ENCODE measurements at places on chromosomes 7 and 10.

DNA sequence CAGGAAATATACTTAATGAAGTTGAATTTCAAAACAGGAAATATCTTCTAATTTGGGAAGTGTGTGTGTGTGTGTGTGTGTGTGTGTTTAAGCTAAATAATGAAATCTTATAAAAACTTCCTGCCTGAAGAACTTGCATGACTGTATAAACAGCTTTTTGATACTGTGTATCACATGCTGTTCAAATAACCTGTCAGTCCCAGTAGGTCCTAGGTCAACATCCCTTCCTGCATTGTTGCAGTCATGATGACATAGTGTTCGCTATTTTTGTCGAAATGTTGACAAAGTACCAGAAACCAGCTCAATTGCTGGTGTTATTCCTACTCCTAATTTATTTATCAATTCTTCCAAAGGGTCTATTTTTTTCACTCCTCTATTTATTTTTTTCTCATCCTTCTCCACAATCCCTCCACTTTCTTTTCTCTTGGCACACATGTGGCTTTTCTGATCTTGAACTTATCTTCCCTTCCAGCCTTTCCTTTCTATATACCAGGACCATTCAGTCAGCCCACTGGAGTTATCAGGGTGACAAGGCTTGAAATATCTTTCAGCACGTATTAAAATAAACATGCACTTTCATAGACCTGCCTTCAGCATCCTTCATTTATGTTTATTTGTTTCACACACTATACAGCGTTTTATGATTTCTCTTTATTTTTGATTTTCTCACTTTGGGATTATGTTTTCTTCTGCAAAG lies 115.8 kb downstream of the PLXDC2 start:
- no peak for DNase-seq

DNA sequence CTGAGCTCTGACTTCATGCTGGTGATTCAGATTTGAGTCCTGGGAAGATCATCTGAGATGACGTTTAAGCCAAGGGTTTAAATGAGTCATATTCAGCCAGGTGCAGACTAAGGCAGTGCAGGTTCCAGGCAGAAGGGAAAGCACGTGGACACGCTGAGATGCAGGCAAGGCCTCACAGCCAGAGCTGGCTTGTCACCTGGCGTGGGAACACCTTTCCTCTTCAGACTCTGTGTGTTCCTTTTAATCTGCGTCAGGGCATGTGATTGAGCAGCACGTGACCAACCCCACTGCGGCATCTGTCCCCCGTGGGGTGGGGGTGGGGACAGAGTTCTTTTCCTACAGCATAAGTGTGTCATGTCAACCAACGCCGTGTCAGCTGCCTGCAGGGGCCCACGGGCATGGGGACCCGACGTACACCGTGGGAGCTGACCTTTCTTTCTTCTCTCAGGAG lies 10.7 kb upstream of the IDI2 start:
- no peak for DNase-seq

- DNase-seq: no peak
Observed at GRCh38 chr7:30893357-30893756, 18.3 kb upstream of the AQP1 start.

DNA sequence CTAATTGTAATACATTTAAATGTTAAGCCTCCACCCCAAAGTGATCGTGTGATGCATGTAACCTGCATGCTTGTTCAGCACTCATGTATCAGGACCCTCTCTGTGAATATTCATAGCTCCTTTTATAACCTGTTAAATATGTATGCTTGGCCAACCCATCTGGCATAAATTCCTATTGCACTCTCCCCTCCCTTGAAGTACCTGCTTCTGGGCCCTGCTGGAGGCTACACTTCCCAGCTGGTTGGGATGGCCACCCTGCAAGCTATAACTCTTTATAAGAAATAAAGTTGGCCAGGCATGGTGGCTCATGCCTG lies 149.7 kb downstream of the SH2D4B start:
- DNase-seq: no peak

- DNase-seq: no peak
Observed at GRCh38 chr7:110521357-110521911, 569.5 kb upstream of the LRRN3 start.

GRCh38 chr10:35399414-35400009 lies 63.2 kb downstream of the CCNY start:
- no peak for DNase-seq

DNA sequence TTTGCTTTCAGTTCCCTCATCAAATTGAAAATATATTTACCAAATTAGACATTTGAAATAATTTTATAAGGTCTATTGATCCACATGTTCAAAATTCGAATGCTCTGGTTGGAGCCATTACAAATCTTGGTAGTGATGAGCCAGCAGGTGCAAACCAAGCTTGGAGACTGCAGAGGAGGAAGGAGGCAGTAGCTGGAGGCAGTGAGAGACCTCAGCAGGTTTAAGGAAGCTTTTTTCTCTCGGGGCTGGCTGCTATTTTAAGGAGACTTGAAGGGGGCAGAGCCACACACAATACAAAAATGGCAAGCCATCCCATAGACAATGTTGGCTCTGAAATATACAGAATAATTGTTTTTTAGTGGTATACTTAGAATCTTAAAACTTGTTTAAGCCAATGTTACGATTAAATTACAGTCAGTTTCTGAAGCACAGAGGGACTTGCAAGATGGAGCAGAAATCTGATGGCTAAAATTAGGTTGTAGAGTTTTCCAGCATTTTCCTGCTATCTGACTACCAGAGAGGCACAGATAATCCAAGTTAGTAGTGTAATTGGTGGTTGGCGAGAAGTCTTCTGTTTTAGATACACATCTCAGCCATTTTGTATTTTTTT lies 185.8 kb downstream of the SNX10 start:
- DNase-seq: no peak

GRCh38 chr7:84236398-84236797 lies 41.8 kb upstream of the SEMA3A start:
- no peak for DNase-seq

DNA sequence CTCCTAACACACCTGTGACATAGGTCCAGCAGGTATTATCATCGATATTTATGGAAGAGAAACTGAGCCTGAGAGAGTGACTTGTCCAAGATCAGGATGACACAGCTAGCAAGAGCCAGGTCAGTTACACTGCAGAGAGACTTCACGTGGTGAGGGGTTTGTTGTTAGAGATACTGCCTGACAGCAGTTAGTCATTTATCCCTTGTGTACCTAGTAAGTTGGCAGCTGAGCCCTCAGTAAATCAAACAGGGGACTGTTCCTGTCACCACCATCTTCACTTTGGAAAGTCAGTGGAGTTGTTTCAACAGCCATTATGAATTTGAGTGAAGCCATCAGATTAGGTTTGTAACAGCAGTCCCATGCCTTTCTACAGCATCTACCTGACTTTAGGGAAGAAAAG lies 87.5 kb upstream of the GATA3 start:
- no peak for DNase-seq

DNA sequence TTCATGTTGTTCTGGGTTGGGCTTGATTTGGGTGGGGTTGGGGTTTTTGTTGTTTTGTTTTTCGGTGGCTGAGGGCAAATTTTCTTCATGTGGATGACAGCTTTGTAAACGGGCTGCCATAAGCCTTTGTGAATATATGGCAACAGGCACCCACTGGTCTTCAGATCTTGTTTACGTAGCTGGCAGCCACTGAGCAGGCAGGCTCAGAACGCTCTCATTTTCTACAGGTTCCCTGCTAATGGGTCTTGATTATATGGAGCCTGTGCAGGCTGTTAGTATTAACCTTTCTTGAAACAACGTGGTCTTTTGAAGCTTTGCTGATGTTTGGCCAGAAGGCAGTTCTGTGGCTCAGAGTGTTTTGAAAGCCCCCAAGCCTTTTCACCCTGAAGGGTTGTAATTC lies 199.7 kb downstream of the TNS3 start:
- DNase-seq: no peak

- no peak for DNase-seq
Observed at GRCh38 chr10:71727738-71728737, 8.5 kb upstream of the C10orf105 start.

DNA sequence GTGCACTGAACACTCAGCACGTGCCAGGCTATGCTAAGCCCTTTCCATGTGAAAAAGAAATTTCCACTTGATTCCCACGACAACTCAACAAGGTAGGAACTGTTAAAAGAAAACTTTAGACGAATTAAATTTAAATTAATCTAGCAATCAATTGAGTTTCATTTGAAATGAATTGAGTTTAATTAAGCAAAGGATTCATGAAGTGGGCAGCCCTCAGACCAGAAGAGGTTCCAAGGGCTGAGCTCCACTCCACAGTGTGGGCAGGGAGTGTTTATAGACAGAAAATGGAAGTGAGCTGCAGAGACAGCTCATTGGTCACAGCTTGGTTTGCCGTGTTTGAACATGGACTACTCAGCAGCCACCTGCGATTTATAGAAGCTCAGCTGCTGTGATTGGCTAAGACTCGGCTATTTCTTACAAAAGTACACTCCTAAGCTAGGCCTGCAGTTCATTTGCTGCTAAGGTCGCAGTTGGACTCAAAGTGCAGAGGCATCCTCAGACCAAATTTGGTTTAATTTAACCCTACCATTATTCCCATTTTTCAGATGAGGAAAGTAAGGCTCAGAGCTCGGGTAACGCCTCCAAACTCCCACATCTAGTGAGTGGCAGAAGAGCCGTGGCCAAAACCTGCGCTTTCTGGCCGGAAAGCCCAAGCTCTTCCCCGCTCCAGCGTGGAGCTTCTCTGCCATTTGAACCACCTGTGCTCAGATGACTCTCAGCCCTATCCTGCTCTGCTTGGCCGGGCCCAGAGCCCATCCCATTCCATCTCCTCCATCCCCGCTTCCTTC lies 24.9 kb downstream of the CALML3 start:
- no peak for DNase-seq

- no peak for DNase-seq
Observed at GRCh38 chr7:55523366-55523765, 48.9 kb downstream of the VOPP1 start.

- no peak for DNase-seq
Observed at GRCh38 chr7:83520726-83521125, 128.2 kb downstream of the SEMA3E start.

DNA sequence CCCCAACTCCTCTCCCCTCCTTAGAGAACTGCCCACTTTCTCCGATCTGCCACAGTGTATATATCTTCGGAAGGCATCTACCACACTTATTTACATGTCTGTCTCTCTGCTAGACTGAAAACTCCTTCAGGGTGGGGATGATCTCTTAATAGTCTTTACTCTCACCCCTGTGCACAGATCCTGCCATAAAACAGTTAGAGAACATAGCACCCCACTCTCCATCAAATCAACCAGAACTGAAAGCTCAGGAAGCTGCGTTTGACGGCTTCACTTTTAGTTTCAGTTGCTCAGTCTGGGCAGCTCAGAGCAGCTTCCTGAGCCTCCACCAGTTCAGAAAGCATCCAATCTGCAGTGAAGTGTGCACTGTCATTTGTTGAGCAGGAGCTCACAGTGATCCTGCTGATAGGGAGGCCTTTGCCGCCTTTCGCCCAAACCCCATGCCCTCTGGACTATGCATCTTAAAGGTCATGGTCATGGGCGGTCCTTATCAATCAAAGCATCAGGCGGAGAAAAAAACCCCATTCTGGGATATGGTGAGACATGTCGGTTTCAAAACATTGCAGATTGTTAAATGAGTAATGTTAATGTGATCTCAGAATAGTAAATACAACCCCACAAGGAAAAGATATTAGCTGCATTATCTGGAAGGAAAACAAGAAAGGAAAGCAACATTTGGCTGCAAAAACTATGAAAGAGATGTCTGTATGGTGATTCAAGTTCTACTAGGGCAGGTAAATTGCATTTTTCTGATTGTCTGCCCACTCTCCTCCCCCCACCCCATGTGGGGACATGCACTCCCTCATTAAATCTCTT lies 167.1 kb upstream of the ADO start:
- DNase-seq: no peak

- no peak for DNase-seq
Observed at GRCh38 chr10:73768881-73769280, 13.0 kb upstream of the CHCHD1 start.

GRCh38 chr10:68508090-68508489 lies 19.2 kb downstream of the SLC25A16 start:
- DNase-seq: no peak

All from AG04449 (cell line).